ENCODE measurements at places on chromosomes 11 and 22.

GRCh38 chr11:13094930-13095687, 86.0 kb downstream of the RASSF10 start:
- DNase-seq: peak; percentile 51

GRCh38 chr11:128525411-128526243, 61.7 kb downstream of the ETS1 start:
- DNase-seq: no peak

- no peak for DNase-seq
Observed at GRCh38 chr11:84583106-84583505, 1044.0 kb downstream of the DLG2 start.

DNA sequence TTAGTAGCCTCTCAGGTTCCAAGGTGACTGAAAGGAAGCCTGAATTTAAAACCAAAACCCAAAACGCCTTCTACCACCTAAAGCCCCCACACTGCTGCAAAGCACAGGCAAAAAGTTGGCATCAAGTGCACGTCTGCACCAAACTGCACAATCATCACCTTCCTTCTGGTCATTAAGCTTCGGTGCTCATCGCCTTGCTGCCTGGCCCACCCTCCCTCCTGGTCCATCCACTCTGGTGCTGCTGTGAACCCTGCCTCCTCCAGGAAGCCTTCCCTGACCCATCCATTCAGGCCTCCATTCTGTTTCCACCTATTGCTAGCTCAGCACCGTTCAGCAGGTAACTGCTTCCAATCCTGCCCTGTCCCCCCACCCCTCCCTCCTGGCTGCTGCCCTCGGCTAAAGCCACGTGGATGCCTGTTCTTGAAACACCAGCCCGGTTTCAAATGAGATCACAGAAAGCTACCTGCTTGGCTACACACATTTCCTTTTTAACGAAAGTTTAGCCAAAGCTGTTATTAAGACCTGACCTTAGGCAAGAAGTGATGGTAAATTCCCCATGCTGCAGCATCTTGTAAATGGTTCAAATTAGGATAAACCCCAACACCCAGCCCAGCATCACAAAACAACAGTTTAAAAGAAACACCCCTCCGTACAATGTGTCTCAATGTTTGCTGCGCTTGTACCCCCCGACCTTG, 53.8 kb upstream of the CD5 start:
- DNase-seq: no peak

GRCh38 chr11:100719362-100719761, 32.3 kb downstream of the ARHGAP42 start:
- DNase-seq: peak; percentile 78

DNA sequence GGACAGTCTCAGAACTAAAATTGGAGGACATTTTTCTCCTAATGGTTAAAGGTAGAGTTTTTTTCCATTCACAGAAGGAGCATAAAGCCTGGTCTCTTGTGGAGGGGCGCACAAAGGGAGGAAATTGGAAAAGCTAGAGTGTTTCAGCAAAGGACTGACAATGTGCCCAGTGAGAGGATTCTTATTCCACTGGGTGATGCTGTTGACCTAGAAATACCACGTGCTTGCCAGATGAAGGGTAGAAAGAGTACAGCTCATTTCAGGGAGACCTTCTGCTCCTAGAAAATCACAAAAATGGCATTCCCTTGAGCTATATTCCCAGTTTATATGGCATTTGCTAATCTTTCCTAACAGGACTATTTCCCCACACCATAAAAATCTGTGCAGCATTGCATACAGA, 21.1 kb downstream of the MS4A6E start:
- no peak for DNase-seq

- no peak for DNase-seq
Observed at GRCh38 chr11:47071341-47071740, 105.3 kb downstream of the ARFGAP2 start.

GRCh38 chr11:3000032-3000961, 8.2 kb upstream of the NAP1L4 start:
- DNase-seq: peak; percentile 99

GRCh38 chr11:10392095-10393079, 62.7 kb upstream of the AMPD3 start:
- no peak for DNase-seq

DNA sequence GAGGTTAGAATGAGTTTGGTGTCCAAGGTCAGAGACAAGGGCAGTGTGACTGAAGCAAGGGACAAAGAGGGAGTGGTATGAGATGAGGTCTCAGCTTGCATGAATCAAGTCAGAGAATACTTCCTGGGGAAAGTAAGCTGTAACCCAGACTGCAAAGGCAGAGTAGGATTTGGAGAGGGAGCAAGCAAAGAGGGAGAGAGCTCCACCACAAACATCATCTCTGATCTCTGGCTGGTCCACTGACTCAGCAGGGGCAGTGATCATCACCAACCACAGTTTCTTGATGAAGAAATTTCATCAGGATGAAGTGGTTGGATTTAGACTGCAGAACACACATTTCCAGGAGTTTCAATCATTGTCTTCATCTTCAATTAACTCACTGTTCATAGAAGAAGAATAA, 54.9 kb upstream of the HMGXB4 start:
- DNase-seq: no peak

DNA sequence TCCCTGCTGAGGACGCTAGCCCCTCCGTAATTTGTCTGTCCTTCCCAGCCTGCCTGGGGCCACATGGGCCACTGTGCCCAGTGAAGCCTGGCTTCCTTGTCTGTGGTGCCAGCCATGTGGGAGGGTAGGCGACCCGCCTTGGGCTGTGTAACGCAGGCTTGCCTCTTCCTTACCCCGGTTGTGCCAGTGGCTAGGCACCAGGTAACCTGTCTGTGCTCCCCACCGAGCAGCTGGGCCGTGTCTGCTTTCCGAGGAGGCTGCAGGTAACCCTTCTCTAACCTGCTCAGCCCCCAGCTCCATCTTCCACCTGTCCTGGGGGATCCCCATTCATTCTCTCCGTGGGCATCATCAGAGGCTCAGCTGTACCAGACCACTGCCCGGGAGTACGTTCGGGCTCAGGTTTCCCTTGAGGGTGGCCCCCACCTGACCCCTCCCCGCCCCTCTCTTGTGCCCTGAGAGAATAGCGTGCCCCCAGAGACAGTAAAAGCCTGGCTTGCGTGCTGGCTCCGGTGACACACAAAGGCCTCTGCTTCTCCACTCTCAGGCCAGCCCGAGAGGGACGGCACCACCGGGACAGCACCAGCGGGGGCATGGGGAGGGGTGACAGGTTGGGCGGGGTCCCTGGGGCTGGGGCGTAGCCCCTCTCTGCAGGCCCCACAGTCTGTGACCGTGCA, 79.1 kb downstream of the CDKN1C start:
- no peak for DNase-seq
